Daoy (cell line): ENCODE measurements at places on chromosomes 4 and X.

DNA sequence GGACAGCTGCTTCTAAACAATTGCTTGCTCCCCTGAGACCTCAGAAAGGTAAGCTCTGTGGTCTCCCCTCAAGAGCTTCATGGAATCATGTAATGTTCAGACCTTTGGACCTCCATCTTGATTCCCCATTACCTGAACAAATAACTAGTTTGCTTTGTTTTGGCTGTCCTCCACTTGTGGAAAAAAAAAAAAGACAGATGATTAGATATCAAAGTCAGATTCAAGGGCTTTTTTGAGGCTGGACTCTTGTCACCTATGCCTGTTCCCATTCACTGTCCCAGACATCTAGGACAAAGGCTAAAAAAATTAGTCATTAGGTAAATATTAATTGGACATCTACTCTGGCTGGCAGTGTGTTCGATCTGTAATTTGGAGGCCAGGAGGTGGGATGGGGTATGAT is 13.3 kb downstream of the TMEM255A start:
- DNase-seq, result no peak

- DNase-seq, result no peak
These were observed 249.3 kb downstream of the CHIC1 start for GRCh38 chrX:73812256-73812655.

- no peak for DNase-seq
These were observed 5.9 kb downstream of the CCDC120 start for GRCh38 chrX:49064735-49065134.

DNA sequence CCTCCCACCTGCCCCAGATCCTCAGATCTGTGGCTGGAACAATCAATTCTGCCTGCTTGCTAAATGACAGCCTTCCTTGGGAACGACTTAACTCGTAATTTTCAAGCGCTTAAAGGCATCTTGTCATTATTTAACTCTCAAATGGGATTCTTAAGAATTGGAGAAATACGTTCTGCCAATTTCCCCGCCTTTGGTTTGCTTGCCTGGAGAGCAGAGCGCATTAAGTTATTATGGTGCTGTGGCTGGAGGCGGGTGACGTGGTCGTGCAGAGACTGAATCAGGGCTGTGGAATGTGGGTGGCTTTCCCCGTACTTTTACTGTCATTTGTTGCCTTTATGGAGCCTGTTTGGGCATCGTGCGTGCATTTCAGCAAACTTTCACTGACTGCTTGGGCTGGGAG is 78.9 kb upstream of the PSAPL1 start:
- DNase-seq, result peak; percentile 80

DNA sequence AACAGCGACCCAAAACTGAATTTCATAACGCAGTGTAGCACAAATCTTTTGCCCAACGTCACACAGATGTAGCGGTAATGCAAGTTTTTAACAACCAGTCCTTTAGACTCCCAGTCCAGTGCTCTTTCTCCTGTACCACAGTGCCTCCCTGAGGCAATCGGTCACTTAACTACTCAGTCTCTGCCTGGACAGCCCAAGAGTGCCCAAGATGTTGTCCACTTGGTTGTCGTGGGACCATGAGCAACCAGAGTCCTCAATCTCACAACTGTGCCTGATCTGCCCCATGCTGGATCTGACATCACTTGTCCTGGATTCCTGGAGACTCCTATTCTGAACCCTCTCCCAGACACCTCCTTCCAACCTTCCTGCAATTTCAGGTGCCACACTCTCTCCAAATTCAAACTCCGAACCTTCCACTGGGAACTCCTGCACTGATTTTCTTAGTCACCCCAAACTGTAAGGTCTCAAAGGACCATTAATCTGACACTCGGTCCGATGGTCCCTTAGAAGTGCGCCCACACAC is 702 bp downstream of the MMGT1 start:
- DNase-seq, result peak; percentile 3

- no peak for DNase-seq
These were observed 4.2 kb upstream of the ZXDB start for GRCh38 chrX:57587607-57588006.

DNA sequence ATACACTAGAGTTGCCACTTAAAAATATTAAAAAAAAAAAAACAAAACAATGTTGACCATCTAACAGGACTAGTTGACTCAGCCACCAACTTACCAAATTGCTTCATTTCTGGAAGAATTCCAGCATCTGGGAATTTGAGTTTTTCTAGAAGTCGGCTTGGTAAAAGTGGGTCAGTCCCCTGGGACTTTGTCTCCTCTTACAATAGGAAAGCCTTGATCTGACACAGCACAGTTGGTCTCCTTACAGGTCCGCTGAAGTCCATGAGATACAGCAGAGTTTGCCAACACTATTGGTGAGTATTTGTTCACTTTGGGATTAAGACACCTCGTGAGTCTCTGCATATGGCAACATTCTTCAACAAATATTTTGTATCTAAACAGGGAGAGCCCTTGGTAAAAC is 18.2 kb upstream of the DDIT4L start:
- DNase-seq, result no peak

DNA sequence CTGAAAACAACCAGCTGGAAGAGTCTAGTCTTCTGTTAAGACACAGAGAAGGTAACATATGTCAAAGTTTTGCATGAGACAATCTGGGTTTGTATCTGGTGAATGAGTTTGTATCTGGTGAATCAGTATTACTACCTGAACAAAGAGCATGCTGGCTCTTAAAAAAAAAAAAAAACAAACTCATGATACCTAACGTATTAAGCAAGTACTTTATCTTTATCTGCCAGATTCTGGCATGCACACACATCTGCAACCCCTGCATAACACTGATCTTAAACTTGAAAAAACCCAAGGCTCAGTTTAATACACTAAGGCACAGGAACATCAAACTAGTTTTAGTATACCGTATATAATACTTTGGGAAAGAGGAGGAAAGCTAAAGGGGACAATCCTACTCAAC is 5.8 kb downstream of the YTHDC1 start:
- no peak for DNase-seq
